ENCODE measurements at places on chromosomes 2 and 18.
A peak's percentile ranks its signal among the peaks of the same experiment; 100 is the strongest.

DNA sequence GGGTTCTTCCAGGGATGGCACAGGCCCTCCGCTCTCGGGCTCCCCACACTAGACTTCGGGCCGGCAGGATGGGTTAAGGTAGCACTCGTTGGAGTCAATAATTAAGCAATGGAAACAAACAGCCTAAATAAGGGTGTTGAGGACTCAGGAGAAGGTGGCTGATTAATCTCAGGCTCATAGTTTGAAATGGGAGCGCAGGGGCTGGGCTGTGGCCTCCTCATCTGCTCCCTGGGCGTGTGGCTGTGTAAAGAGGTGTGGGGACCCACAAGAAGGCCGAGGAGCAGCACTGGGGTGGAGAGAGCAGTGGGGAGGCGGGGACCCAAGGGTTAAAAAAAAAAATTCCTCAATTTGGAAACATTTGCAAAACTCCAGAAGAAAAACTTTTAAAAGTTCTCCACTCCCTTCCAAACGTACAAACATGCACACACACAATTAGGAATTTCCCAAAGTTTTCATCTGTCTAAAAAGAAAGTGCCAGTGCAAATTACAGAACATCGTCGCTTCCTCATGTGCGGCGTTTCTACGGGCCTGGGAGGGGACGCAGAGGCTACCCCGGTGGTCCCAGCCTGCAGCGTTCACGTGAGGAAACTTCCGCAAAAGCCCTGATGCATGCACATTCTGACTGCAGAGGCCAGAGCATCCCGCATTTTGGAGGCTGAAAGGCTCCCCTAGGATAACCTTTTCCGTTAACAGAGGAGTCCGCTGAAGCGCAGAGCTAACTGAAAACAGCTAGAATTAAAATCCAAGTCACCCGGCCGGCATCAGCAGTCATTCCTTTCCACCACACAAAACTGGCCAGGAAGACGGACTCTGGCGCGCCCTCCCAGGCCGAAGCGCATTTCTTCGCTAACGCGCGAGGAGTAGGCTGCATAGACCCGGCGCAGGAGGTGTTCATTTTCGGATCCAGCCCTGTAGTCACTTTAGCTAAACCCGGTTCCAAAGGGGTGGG lies 1.0 kb upstream of the TUBB6 start:
- no peak for DNase-seq

- no peak for DNase-seq
Measured at GRCh38 chr18:58313491-58314032, 269.5 kb downstream of the NEDD4L start.

DNA sequence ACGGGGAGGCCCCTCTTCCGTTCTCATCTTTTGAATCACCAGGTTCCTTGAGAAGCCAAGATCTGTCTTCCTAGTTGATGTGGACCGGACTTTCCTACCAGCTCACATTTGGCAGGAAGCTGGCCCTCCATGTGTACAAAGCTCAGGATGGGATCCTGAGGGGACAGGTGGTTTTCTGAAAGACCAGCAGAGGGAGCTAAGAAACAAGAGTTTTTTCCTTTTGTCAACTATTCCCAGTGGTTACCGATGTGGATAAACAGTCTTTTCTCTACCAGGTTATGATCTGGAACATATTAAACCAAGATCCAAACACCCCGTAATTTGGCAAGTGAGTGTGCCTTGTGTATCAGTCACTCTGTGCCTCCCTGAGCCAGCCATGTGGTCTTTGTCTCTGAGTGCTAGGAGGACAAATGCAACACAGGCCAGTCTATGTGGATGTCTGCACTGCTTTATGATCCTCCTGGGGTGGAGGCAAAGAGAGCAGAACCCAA lies 25.1 kb upstream of the ARHGAP25 start:
- DNase-seq = no peak

- DNase-seq = no peak
Measured at GRCh38 chr2:219902891-219903552, 275.6 kb downstream of the SLC4A3 start.

GRCh38 chr2:8282858-8283252 lies 399.0 kb upstream of the ID2 start:
- no peak for DNase-seq

- no peak for DNase-seq
Measured at GRCh38 chr18:55275039-55275901, 312.7 kb downstream of the TCF4 start.

GRCh38 chr2:53315149-53315548 lies 452.5 kb upstream of the CHAC2 start:
- no peak for DNase-seq

GRCh38 chr2:109383505-109384307 lies 230.1 kb downstream of the SEPTIN10 start:
- DNase-seq = no peak

DNA sequence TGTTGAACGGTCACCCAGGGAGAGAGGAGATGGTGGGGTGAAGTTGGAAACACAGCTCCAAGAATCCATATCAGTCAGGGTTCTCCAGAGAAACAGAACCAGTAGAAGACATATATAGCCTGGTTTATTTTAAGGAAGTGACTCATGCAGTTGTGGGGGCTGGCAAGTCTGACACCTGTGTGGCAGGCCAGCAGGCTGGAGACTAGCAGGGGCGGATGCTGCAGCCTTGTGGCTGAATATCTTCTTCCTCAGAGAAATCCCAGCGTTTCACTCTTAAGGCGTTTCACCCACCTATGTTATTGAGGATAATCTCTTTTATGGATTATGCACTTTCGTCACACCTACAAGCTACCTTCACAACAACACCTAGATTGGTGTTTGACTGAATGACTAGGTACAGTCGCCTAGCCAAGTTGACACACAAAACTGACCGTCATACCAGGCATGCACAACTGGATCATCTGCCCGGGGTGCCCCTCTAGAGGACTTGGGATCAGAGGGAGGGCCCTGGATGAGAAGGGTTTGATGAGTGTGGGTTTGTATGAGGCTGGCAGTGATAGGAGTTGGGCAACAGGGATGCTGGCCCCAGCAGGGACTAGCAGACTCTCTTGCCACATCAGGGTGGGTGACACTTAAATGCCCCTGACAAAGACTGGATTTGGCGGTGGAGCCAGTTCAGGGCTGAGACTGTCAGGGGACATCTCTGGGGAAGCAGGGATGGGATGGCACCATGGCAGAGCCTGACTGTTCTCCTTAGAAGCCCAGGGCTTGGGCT lies 23.4 kb downstream of the MROH2A start:
- DNase-seq = no peak

DNA sequence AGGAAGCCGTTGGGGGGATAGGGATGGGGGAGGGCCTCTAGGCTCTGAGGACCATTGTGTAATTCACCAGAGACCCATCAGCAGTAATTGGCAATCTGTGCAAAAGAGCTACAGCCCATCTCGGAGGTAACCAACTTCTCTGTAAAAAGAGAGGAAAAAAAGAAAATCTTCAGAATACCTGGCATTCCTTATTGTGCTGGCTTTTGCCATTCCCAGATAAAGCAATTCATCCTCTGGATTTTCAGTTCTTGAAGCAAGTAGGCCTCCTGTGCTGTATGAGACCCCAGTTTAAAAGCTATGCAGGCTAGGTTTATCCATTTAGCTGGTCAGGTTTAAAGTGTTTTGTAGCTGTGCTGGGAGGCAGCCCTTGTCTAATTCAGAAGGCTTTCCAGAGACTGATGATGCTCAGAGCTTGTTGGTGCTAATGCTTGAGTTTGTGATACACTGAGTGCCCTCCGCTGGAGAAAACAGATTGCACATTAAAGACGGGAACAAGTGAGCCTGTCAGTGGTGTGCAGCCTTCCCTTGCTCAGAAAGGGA lies at the start of gene LRRTM4:
Gene LRRTM4 (minus strand): TSS at position 446 of the 540 bp plus-strand sequence.
- no peak for DNase-seq

DNA sequence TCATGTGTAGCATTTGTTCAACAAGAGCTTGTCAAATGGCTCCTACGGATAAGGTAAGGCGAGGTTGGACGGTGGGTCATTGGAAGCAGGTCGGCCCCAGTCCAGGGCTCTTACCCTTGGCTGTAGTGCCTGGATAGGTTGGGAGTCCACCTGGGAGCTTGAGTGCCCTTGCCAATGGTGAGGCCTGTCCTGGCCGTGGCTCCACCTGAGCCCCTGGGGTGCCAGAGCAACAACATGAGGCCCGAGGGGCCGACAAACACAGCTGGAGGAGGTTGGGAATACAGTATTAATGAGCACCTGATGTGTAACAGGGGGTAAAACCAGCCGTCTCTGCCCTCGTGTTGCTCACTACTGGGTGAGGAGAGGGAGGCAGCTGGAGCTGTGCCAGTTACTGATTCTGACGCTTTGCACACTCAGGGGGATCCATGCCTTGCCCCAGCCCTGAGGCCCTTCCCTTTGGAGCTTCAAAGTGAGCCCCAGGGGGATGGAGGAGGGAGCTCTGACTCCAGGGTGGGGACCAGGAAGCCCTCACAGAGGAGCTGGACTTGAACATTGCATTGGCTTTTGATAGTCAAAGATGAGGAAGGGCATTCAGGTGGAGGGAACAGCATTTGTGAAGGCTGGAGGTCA lies 87.2 kb downstream of the RHOB start:
- no peak for DNase-seq

DNA sequence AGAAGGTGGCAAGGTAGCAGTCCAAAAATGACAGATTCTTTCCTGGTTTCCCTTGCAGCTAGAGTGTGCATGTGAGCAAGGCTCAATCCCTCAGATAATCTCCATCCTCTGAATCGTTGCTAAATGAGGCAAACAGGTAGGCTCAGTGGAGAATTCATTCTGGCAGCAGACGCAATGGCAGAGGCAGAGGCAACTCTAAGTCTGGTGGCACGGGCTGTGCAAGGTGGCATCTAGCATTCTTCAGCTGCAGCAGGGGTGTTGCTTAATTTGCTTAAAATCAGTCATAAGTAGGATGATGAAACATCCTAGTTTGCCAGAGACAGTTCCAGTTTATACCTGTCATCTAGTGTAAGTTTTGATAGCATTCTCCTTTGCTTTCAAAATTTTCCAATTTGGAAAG lies 391.1 kb upstream of the MEX3C start:
- no peak for DNase-seq

- no peak for DNase-seq
Measured at GRCh38 chr18:25281556-25281955, 70.4 kb downstream of the ZNF521 start.

DNA sequence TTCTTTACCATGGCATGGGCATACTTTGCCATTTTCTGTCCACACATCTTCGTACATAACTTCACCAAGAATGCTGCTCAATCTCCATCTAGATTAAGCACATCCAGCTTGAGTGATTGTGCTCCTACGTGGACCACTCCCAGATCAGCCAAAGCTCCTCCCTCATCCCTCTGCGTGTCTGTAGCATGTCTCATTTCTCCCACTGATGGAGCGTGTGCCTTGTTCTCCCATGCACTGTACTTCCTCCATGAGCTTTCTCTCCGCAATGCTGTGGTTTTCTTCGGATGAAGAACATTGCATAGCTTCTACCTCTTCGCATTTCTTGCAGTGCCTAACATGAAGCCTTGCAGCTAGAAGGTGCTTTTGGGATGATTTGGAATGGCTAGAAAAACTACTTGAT lies 13.5 kb downstream of the CCL20 start:
- no peak for DNase-seq

GRCh38 chr2:73333564-73333963 lies 40.2 kb upstream of the EGR4 start:
- DNase-seq = no peak

GRCh38 chr2:31327505-31327904 lies 87.0 kb downstream of the XDH start:
- no peak for DNase-seq

GRCh38 chr2:29522951-29523669 lies 398.3 kb downstream of the ALK start:
- DNase-seq = no peak

- DNase-seq = no peak
Measured at GRCh38 chr18:77105028-77105427, 27.6 kb downstream of the MBP start.

DNA sequence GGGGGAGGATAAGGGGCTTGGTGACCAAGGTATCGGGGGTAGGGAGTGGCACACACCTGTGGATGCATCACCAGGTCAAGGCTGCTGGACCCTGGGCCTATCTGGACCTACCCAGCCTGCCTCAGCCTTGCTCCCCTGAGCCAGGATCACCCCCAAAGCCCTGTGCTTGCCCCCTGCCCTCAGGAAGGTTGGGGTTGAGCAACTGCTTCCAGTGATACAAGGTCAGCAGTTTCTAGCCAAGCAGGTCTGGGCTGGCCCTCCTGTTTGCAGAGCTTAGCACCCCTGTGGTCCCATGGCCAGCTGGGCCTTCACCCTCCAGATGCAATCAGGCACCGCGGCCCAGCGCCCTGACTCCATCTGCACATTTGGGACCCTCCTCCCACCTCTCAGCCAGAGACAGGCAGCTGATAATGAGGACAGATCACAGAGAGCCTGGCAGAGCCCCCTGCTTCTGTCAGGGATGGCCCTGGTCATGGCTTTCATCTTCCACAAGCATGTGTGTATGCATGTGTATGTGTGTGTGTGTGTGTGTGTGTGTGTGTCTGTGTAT lies 154.6 kb downstream of the TFCP2L1 start:
- no peak for DNase-seq

DNA sequence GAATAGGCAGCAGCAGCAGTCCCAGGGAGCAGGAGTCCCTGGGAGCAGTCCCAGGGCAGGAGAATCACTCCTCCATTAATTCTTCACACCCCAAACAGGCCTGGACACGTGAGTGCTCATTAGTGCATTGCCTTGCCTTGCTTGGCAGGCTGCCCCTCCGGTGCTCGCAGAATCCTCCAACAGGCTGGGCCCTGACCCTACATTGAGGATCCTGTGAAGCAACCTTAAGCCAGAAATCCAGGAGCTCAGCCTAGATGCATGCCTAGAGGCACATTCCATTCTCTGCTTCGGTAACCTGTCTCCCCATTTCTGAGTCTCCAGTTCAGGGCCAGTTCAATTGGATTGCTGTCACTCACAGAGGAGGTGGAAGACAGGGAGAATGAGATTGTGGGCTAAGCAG lies 97.4 kb upstream of the LRATD1 start:
- no peak for DNase-seq

GRCh38 chr18:77222464-77222863 lies 27.2 kb upstream of the GALR1 start:
- no peak for DNase-seq

- DNase-seq = peak; percentile 17
Measured at GRCh38 chr2:88874063-88874657, 182.7 kb downstream of the RPIA start.

DNA sequence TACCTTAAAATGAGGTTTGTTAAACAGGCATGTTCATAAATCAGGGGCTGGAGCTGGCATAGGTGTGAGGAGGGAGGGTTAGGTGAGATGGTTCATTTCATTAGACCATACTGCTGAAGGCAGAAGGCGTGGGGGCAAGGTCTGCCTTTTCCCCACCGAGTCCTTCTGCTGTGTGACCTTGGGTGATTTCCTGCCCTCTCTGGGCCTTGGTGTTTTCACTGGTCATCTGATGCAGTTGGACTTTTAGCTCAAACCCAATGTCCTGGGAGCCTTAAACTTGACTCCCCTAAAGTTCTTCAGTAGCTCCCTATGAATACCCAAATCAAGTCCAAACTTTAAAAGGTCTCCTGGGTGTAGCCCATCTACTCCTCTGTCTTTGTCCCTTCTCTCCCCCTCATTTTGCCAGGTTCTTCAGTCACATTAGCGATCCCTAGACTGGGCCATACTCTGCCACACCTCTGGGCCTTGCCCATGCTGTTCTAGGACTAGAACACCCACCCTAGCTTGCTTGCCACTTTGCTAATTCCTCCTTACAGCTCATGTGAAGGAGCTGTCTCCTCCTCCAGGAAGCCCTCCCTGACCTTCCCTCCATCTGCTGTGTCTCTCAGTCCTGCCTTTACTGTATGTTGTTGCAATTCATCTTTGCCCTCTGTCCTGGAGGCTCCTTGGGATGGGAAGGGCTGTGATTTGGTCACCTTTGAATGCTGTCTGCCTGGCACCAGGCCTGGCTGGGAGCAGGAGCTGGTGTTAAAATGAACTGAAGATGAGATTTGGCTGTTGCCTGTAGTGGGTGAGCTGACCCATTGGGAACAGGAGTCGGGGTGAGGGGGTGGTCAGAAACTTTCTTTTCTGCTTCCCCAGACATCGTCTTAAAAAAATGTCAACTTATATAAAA lies 85.4 kb upstream of the HS6ST1 start:
- DNase-seq = no peak
